ENCODE measurements at places on chromosomes 4 and X.

DNA sequence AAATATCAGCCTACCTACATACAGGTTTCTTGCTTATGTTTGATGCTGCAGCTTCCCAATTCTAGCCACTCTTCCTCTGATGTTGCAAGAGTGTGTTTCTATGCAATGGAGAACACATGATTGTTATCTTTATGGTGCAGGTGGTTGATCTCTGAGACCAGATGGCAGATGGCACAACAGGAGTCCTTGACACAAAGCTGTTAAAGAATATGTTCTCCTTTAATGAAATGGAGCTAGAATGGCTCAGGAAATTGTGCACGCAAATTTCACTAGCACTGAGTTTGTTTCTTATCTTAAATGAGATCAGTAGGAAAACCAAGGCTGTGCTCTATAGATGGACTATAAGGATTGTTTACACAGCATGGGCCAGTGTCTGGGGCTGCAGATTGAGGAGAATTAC is 29.9 kb upstream of the TTC29 start:
- no peak for ATAC-seq

DNA sequence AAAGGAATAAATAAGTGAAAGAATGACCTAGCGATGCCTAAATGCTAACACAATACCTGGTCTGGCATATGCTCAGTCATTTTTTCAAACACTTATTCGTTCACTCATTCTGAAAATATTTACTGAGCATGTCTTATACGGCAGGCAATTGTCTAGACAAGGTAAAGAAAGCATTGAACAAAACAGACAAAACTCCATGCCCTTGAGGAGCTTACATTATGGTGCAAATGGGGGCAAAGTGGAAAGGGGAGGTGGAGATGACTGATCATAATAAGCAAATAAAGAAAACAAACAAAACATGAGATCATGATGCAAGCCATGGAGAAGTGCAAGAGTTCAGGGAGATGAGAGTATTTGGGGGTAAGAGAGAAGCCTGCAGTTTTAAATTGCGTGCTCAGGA is 334.6 kb upstream of the PPARGC1A start:
- ATAC-seq = no peak

- no peak for ATAC-seq
Observed at GRCh38 chrX:48694776-48695533, 1.6 kb upstream of the SUV39H1 start.

GRCh38 chr4:108334031-108334430 is 165.3 kb upstream of the LEF1 start:
- no peak for ATAC-seq

All from gastroesophageal sphincter (tissue), 4 donors.